ENCODE measurements at places on chromosomes 3 and 15. TPM values are rescaled to one million over a fixed set of nuclear protein-coding genes. Genes with fewer than 3 reads are reported as not detected.

DNA sequence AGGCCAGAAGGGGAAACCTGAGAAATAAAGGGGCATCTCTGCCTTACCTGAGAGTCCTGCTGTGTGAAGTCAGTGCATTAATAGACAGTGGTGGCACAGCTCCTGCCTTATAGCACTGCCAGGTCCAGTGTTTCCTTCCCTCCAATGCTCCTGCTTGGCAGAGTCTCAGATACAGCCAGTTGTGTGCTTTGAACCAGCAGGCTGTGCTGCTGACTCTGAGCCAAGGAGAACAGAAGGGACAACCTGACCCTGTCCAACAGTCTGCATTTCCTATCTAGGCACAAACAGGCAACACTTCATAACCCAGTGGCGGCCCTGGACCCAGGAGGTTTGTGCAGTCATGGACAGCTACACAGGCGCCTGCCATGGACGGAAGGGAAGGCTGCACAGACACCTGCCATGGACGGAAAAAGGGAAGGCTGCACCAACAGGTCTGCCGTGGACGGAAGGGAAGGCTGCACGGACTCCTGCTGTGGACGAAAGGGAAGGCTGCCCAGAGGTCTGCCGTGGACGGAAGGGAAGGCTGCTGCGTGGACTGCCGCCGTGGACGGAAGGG is 33.9 kb upstream of the PLXNA1 start:
- no peak for DNase-seq

DNA sequence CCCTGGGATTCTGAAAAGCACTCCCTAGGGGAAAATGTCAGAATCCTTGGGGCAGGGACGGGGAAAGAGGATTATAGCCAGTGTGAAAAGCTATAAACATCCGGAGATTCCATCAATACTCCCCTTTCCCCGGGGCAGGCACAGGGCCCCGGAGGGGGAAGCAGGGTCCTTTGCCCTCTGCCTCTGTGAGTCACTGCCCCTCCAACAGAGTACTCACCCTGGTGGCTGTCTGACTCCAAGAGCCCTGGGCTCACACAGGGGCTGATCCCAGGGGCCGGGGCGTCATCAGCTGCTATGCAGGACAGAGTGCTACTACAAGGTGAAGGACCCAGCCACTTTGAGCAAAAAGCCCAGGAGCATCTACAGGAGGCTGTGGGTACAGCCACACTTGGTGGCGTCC is 133.0 kb upstream of the PRR20G start:
- DNase-seq: no peak

GRCh38 chr3:126971891-126972351 is 11.0 kb upstream of the PLXNA1 start:
- DNase-seq: no peak

DNA sequence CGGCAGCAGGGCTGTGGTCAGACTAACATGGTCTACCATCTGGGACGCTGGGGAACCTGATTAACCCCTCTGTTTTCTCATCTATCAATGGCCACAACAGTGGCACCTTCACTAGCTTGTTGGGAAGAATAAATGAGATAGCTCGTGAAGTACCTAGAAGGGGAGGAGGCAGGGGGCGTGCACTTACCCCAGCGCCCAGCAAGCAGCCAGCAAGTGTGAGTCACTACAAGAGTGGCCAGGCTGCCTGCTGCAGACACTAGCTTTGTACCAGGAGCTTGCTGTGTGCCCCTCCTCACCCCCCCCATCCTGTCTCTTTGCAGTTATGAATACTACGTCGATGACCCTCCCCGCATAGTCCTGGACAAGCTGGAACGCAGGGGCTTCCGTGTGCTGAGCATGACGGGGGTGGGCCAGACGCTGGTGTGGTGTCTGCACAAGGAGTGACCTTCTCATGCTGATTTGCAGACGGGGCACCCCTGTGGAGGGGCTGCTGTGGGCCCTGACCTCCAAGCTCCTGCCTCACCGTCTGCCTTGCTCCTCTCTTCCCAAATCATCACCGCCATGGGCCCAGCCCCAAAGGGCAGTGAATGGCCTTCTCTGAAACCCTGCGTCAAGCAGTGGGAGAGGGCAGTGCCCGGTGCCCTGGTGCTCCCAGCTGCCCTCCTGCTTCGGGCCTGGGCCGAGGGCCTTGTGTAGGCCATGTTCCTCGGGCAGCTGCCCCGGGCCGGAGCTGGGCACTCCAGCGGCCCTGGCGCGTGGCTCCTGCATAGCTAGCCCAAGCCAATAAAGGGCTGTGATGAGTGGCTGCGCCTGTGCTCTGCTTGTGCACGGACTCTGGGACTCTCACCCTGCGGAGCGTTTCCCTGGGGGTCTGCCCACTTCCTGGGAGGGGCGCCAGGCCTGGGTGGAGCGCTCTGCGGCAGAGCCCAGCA is 2.6 kb upstream of the C15orf62 start:
- no peak for DNase-seq

DNA sequence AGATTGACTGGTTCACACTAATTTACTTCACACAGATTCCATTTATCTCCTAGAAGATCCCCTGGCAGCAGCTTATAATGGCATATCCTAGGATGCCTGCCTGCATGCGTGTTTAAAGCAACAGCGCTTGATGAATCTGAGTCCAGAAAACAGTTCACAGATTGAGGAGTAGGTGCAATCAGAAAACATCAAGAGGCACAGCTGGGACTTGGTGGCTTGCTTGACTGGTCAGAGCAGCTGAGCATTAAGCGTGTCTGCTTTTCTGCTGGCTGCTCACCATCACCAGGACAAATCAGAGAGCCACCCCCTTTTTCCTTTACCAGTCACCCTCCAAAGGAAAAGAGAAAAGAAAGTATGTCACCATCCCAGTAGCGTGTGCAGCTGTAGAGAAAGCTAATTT is 223.6 kb downstream of the WDR72 start:
- DNase-seq: no peak

- DNase-seq: no peak
Observed at GRCh38 chr3:155079746-155080487, at the start of gene MME. Gene MME (plus strand): TSS chr3:155080319. CDS start chr3:155084168, 3,849 bp downstream.

DNA sequence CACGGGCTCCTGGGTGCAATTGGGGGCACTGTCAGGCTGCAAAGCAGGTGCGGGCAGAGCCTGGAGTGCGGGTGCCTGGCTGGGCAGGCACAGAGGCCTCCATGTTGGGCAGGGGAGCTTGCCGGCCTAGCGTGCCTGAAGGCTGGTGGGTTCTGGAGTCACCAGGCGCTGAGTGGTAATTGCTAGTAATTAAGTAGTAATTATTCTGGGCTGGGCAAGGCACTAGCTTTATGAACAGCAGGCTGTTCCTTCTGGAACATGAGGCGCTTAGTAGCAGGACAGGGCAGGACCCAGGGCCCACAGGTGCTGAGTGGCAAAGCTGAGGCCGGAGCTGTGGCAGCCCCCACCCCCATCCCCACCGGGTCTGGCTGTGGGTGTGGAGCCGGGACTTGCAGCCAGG is 25.3 kb downstream of the PLXNA1 start:
- no peak for DNase-seq

The PRTG gene
- 1.2 TPM for total RNA-seq

DNA sequence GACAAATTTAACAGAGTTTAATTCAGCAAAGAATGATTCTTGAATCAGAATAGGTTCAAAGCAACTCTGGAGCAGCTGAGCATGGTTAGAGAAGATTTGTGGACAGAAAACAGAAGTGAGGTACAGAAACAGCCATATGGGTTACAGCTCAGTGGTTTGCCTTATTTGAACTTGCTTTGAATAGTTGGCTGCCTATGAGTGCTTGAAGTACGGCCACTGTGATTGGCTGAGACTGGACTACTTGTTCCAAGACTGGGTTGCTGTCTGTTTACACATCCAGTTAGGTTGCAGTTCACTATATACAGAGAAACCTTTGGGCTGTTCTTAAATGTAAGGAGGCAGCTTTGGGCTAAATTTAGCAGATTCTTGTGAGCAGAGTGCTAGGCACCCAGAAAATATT is 79.4 kb upstream of the CADPS start:
- DNase-seq: no peak
